ENCODE measurements at places on chromosomes 2 and 18.

DNA sequence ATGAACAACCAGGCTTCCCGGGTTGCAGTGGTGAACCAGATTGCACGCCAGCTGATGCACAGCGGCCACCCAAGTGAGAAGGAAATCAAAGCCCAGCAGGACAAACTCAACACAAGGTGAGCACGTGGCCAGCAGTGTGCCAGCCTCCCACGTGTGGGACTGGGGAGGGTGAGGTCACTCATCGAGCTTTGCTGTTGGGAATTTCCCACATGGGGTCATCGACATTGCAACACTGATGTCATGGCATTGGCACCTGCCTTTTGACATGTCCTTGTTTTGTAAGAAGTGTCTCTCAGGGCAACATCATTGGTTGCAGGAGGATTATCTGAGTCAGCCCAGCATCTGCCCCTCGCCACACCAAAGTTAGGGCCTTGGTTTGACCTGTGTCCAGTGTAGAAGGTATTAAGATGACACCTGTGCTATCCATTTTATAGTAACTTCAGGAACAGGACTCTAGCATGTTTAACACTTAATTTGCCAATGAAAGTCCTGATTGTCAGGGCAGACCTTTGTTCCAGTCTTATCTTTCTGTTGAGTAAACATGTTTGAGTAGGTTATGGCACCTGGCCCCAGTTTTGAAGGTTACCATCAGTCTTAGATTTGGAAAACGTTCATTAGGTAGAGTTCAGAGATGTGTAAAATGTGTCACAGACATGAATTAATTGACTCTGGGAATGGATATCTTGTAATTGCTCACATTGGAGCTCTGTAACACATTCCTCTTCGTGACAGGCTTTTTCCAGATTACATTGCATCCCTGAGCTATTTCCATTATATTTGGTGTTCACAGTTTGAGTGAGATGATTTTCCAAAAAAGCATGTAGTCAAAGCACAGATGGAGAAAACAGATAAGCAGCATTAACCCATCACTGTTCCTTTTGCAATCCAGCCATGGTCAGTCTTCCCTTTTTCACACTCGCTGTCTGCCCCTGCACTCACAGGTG lies 93.3 kb upstream of the EML6 start:
- peak; percentile 51 for DNase-seq

DNA sequence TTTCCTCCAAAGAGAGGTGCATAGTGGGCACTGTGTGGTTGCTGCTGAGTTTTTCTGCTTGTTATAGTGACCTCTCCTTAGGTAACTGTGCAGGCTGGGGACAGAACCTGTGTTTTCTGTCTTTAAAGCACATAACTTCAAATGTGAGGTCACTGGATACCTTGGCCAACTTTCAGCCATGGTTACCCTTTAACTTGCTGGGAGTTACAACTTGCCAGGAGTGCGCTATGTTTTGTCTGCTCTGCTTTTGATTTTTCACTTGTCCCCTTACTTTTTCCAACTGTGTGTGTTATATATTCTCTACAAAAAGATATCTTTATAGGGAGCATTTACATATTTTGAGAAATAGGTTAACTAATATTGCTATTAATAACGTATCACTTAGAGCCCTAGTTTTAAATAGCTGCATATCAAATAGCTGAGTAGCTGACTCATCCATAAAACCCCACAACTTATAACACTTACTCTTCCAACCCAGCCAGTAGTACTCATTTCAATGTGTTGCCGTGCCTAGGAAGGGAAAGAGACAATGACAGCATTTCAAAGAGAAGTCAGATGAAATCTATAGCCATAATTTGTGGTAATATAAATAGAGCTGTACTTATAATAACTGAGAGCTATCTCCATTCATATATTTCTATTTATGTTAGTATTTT lies 51.6 kb downstream of the DPP4 start:
- no peak for DNase-seq

DNA sequence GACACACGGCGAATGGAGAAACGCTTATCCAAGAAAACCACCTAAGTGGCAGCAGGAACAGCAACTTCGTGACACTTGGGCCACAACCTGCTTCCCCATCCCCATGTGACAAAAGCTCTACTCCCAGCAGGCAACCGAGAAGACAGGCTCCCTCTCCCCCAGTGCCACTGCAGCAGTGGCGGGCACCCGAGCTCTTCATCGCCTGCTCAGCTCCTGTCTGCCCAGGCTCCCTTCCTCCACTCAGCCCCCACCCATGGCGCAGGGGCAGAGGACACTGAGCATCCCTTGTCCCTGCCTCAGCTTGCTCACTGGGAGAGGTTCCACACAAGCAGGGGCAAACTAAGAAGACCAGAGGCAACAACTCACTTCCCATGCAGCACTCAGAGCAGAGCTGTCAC lies 22.9 kb downstream of the SLC66A2 start:
- no peak for DNase-seq

DNA sequence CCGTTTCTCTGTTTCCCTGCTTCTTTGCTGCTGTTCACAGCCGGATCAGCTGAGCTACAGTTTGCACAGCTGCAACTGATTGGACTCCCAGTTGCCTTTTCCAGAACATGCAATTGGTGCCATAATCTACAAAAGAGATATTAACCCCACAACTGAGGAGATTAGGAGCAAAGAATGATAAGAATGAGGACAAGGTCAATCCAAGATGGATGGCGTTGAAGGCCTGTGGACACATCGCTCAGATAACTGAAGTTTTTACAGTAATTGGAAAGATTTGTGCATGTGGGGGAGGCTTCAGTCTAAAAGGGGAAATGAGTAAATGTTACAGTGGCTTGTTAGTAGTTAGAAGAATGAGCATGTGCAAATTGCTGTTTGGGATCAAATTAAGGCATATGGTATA lies 263.2 kb downstream of the TGIF1 start:
- no peak for DNase-seq

- no peak for DNase-seq
Measured at GRCh38 chr18:9643549-9643948, 29.2 kb upstream of the PPP4R1 start.

- no peak for DNase-seq
Measured at GRCh38 chr18:13537022-13537780, 189.2 kb downstream of the FAM210A start.

DNA sequence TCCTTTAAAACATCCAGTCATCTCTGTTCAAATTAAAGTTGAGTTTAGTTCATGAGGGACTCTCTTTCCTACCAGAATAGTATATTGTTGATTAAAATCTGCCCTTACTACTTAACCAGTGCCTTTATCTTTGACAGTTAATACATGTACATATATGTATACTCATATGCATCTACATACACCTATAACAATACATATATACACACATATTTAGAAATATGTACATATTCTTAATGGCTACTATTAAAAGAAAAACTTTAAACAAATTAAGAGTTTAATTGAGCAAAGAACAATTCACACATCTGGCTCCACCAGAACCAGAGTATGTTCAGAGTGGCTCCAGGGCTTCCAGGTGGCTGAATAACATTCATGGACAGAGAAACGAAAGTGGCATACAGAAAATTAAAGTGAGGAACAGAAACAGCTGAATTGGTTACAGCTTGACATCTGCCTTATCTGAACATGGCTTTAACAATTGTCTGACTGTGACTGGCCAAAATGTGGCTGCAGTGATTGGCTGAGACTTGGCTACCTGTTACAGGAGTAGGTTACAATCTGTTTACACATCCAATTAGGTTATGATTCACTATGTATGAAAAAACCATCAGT lies 38.8 kb downstream of the ZNF519 start:
- no peak for DNase-seq

- no peak for DNase-seq
Measured at GRCh38 chr2:71469403-71470398, 16.3 kb downstream of the DYSF start.

- no peak for DNase-seq
Measured at GRCh38 chr2:88521445-88522073, 69.1 kb upstream of the FOXI3 start.

- no peak for DNase-seq
Measured at GRCh38 chr2:232291343-232291742, 87.2 kb upstream of the ALPP start.

DNA sequence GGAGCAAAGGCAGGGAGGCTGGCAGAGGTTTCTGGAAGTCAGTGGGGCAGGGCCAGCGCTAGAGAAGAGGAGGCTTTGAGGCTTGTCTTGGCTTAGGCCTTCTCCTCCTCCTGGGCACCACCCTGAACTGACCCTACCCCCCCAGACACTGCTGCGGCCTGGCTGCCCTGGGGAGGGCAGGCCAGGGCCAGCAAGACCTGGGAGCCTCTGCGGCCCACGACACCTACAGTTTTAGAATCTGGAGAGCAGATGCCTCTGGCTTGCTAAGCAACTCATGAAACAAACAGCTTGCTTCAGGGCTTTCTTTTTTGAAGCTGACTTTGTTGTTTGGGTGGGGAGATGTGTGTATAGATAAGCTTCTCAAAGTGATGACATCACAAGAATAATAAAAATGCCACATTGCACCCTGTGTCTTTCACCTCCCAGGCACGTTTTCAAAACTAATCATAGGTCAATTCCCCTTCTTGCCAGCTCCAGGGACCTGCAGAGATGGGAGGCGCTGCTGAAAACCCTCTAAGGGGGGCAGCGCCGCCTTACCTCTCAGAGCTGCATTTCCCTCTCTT lies 46.2 kb upstream of the SMAD7 start:
- peak; percentile 79 for DNase-seq

GRCh38 chr2:232569541-232569940 lies 19.1 kb downstream of the EIF4E2 start:
- DNase-seq: no peak

GRCh38 chr2:118763797-118764196 lies 83.7 kb downstream of the EN1 start:
- DNase-seq: no peak

GRCh38 chr2:220104871-220105351 lies 477.5 kb downstream of the SLC4A3 start:
- DNase-seq: no peak

DNA sequence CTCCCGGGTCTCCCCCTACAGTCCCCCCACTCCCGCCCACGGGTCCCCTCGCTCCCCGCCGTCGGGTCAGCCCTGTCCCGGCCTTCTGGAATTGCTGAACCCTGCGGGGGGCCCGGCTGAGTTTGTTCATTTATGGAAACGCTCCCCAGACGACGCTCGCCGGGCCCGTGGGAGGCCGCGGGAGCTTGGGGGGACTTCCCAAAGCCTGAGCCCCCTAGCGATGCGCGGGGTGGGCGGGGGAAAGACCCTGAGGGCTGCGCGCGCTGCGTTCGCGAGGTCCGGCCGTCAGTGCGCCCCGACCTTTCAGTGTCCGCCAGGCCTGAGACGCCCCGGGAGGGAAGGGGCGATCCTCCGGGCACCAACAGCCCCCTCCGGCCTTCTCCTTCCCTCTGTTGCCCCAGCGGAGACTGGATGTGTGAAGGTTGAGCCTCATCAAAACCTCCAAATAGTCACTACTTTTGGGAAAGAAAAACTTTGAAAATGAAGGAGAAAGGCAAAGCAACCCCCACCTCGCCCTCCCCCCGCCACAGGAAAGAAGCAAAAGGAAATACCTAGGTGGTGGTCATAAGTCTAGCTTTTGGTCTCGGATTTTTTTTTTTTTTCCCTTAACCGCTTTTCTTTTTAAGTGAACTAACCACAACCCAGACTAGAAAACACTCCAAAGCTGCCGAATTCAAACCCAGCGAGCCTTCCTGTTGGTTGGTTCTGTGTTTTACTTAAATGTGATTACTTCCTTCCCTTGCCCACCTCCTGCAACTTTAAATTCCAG lies 509 bp upstream of the CYS1 start:
- DNase-seq: peak; percentile 63

DNA sequence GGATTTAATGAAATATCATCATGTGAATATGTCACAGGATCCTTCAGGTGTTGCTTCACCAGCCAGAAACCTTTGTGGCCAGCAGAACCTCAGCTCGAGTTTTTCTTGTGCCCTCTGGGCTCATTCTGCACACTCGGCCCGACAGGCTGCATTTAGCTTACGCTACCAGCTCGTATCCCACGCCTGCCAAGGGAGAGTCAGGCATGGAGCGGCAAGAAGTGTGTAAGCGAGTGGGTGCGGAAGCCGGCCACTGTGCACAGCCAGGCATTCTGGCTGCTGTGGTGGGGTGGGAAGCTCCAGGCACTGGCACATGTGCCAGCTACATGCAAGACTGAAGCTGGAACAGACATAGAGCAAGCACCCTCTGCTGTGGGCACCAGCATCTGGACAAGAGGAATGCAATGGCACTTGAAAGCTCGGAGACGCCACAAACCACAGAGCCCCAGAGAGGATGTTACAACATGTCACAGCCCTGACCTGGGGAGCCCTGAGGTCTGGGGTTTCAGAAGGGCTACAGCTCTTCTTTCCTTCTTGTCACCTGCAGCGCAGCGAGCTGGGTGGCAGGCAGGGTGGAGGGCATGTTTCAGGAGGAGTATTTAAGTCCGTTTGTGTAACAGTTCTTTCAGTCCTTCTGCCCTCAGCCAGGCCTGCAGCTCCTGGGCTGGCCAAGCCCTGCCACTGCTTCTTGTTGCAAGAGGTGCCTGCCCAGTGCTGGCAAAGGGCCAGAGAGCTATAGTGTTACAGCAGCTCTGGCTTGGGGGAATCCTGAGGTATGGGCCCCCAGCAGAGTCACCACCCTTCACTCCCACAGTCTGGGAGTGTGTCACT lies 257.3 kb upstream of the HNMT start:
- no peak for DNase-seq

DNA sequence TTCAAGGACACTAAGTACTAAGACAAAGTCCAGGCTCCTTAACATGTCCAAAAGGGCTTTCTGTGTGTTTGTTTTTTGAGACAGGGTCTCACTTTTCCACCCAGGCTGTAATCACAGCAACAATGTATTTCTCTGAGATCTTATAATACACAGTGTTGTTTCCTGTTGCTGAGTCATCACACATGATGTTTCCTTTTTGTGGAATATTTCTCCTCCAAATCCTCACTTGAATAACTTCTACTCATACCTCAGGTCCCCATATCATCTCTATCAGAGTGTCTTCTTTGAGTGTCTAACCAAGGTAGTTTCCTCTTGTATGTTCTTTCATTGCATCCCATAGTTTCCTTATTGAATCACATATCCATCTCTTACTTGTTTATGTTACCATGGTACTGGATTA lies 632.0 kb upstream of the PIK3C3 start:
- no peak for DNase-seq

GRCh38 chr18:80201739-80202138 lies 45.6 kb downstream of the PARD6G start:
- DNase-seq: no peak

DNA sequence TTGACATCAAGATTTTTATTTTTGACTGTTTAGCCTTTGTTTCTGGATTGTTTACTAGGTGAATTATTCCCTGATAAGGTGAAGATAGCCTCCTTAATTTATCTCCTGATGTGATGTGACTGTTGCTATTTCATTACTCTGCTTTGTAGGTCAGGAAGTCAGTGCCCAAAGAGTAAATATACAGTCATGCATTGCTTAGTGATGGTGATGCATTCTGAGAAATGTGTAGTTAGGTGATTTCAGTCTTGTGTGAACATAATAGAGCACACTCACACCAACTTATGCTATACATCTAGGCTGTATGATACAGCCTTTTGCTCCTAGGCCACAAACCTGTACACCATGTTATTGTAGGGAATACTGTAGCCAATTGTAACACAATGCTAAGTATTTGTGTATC lies 102.4 kb upstream of the THUMPD2 start:
- no peak for DNase-seq

GRCh38 chr18:11119959-11120587 lies 29.3 kb downstream of the PIEZO2 start:
- DNase-seq: no peak

All from CD4-positive, alpha-beta memory T cell (primary cell).